Vagina (tissue), 2 donors: ENCODE measurements at places on chromosomes 13 and 19.

GRCh38 chr19:58067240-58067912 lies 8.3 kb downstream of the ZNF135 start:
- no peak for DNase-seq

DNA sequence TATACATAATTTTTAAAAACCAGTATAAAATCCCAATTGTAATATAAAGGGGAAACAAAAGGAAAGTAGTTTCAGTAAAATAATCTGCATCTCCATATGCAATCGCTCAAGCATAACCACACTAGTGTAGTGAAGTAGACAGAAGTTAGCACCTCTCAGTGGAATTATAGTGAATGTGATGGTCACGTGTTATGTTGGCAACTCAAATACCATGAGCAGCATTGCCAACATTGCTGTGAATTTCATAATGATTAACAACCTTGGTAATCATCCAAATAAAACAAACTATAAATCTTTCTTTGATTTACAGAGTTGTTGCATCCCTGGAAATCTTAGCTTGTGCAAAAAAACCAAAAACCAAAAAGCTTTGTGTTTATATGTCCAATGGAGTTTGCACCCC lies 77.3 kb upstream of the SIAH3 start:
- no peak for DNase-seq

- no peak for DNase-seq
Observed at GRCh38 chr19:4414144-4414799, 11.8 kb downstream of the CHAF1A start.

- DNase-seq = no peak
Observed at GRCh38 chr13:75788481-75788981, 152.4 kb downstream of the LMO7 start.

GRCh38 chr13:95239283-95239682 lies 62.0 kb downstream of the ABCC4 start:
- DNase-seq = no peak

DNA sequence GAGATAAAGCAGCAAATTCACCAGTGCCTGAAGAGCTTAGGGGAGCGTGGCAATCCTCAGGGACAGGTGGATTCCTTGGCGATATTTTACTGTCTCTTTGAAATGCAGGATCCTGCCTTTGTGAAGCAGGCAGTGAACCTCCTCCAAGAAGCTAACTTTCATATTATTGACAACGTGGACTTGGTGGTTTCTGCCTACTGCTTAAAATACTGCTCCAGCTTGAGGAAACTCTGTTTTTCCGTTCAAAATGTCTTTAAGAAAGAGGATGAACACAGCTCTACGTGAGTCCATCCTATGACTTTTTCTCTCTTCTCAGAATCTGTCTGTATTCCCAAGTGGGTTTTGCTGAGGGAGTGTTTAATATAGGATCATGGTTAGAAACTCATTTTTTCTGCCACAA lies 22.6 kb downstream of the NLRP4 start:
- no peak for DNase-seq

DNA sequence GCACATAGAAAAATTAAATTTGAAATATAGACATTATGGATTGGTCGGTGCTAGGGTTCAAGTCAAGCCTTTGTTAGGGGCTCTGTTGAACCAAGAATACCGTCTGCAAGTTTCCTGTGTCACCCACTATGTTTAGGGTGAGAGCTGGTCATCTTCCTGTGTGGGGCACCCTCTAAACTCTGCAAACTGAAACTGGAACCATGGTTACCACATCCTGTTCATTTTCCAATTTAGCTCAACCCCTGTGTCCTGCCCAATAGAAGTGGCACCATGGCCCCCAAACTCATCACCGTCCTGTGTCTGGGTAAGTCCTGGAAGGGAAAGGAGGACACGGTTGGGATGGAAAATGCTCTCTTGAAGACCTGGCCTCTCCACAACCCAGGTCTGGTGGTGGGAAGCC lies 29.9 kb downstream of the LAIR2 start:
- no peak for DNase-seq

GRCh38 chr19:7833225-7834099 lies 3.4 kb downstream of the EVI5L start:
- no peak for DNase-seq

- DNase-seq = no peak
Observed at GRCh38 chr13:24625870-24626849, 54.0 kb upstream of the ATP12A start.

DNA sequence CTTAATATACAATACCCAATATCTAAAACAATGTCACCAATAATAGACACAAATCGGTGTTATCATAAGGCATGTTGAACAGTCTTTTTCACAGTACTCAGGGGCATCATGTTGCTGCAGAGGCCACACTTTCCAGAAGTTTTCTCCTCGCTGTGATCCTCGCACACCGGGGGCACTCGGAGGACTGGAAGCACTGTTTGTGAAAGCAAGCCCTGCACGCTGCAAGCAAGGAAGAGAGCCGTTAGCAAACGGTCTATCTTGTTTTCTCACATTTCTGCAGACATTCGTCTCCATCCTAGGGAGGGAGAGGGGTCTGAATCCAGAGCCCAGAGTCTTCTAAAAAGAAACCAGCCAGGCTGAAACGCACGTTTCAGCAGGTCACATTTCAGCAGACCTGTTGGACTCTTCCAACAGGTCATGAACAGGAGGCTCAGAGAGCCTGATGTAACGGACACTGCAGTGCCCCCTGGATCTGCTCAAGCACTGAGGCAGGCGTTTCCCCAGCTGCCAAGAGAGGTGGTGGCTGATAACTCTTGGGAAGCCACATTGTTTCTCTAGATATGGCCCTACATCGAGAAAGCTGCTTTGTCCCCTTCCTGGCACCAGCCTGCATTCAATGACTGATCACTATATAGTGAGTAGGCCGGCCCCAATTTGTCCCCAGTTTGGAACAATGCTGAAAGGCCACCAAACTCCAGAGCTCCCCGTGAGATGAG lies 43.6 kb downstream of the RUBCNL start:
- no peak for DNase-seq

DNA sequence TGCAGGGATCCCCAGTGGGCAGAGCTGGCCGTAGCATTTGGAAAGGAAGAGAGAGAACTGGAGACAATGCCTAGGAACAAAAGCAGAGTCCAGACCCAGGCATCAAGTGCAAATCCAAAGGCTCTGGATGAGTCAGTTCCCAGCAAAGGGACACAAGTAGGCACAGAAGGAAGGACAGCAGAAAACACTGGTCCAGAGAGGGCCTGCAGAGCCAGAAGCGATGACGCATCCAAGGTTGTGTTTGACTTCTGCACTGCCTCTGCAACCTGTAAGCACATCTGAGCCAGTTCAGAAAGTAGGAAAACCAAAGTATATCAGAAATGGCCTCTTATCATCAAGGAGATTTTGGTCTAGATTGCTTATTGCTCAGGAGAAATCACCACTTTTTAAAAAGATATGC lies 604.5 kb downstream of the FGF9 start:
- DNase-seq = no peak

GRCh38 chr13:113176822-113177221 lies 18.4 kb downstream of the PROZ start:
- DNase-seq = no peak
